NCI-H1048 (cell line): ENCODE measurements at places on chromosomes 3 and 15.

- DNase-seq, result no peak
These were observed 93.3 kb downstream of the ADAMTSL3 start for GRCh38 chr15:83747050-83747717.

DNA sequence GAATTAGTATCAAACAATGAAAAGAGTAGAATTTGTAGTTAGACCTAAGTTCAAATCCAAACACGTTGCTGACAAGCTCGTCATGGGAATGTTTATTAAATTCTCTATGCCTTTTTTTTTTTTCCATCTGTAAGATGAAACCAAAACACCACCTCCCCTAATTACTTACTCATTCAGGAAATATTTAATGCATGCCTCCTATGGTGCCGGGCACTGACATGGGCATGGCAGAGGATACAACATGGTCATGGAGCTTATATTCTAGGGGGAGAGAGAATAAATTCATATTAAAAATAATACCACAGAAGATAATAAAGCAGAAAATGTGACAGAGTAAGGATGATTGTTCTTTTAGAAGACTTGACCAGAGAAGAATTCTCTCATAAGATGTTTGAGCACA, 215.8 kb downstream of the RYR3 start:
- no peak for DNase-seq

GRCh38 chr3:61530355-61530754, 31.0 kb upstream of the PTPRG start:
- no peak for DNase-seq

DNA sequence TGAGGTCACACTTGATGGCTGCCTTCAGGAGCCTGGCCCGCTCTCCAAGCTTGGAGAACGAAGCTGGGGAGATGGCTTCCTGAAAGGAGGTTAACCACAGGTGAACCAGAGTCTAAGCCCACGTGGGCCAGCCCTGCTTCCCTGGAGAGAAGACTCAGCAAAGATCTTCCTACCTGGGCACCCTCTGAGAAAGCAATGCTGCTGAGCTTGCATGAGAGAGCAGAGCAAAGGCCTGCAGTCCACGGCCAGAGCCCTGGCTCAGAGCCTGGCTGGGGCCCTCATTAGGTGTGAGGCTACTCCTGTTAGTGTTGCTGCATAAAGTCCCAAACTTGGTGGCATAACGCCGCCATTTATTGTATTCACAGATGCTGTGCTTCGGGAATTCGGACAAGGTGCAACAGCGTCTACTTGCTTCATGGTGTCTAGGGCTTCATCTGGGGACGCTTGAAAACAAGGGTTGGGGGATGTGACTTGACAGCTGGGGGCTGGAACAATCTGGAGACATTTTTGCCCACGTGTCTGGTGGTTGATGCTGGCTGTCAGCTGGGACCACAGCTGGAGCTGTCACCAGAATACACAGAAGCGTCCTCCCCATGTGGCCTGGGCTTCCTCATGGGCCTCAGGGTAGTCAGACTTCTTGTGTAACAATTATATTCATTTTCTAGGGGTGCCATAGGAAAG, 87.9 kb upstream of the MEF2A start:
- DNase-seq, result no peak

DNA sequence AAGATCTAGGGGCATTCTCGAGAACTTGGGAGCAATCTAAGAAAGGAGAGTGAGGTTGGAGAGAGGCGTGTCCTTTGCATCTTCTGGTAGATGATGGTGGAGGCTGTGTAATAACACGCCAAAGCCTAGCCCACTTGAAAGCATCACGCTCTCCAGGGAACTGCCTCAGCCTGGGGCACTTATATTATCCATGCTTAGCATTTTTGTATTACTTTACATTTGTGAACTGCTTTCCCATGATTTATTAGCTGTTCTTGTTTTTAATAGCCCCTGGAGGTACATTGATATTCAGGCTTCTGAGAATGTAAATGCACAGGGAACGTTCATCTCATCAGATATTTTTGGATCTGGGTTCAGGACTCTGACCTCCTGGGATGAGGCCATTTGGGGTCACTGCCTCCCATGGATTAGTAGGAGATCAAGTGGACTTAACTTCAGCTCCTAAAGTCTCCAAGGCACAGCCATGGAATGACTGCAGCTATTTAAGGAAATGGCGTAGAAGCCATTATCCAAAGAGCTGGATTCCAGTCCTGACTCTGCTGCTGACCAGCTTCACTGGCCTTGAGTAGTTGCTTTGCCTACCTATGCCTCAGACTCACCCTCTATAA, 124.9 kb downstream of the LPP start:
- no peak for DNase-seq

DNA sequence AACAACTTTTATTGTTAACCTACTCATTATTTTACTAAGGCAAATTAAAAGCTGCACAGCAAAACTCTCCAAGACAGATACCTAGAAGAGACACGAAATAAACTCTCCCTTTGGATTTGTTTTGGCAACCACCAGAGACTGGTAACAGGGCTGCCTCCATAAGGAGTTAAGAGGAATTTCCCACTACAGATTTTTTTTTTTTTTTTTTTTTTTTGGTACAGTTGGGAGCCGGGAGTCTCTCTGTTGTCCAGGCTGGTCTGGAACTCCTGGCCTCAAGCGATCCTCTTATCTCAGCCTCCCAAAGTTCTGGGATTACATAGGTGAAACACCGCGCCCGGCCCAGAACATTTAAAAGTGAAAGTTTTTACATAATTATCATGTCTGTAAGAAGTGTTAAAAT, 73.6 kb upstream of the VGLL4 start:
- no peak for DNase-seq
